ENCODE measurements at places on chromosomes 6 and 20. TPM values are rescaled to one million over a fixed set of nuclear protein-coding genes. Genes with fewer than 3 reads are reported as not detected.

Gene POPDC3
- 132 TPM for polyA plus RNA-seq

Gene POU5F1
- polyA plus RNA-seq: 0.89 TPM

Gene LHFPL5
- not detected for polyA plus RNA-seq

Gene TNFRSF21
- 2.7 TPM for polyA plus RNA-seq

Gene MROH8
- 0.99 TPM for polyA plus RNA-seq

Gene LY6G6D
- polyA plus RNA-seq: not detected

Gene PHACTR2
- polyA plus RNA-seq: 3.4 TPM

Gene SLC22A2
- polyA plus RNA-seq: 0.06 TPM

Gene HCRTR2
- polyA plus RNA-seq: not detected

Gene PPP1R14C
- polyA plus RNA-seq: 30.1 TPM

Gene CALHM6
- polyA plus RNA-seq: 2.1 TPM

Gene L3MBTL3
- polyA plus RNA-seq: 1.1 TPM

Gene DDO
- 4.8 TPM for polyA plus RNA-seq

Gene GABRR1
- 0.05 TPM for polyA plus RNA-seq

Gene XKR7
- polyA plus RNA-seq: not detected

Gene PRSS35
- polyA plus RNA-seq: 0.22 TPM

Gene C6orf15
- not detected for polyA plus RNA-seq

Gene PPP1R3G
- polyA plus RNA-seq: 0.09 TPM

Gene ISM1
- polyA plus RNA-seq: 1.3 TPM

DNA sequence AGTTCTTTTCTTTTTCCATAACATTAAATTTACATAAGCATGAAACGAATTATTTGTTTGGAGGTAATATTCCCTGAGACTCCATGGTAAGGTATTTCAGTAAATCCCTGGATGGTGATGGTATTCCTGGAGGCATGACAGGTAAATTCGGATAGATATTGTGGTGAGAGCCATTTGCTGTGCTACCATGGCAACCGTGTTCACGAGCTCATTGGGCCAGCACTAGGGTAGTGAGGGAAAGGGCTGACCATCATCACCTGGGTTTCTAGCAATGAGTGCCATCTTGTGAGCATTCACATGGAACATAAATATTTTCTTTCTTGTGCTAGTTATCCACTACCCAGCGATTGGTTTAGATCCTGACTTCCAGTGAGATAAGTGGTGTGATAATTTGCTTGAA is 51.9 kb upstream of the GNRH2 start:
- DNase-seq: no peak

- no peak for DNase-seq
Observed at GRCh38 chr6:144585217-144585814, 300.2 kb downstream of the UTRN start.

DNA sequence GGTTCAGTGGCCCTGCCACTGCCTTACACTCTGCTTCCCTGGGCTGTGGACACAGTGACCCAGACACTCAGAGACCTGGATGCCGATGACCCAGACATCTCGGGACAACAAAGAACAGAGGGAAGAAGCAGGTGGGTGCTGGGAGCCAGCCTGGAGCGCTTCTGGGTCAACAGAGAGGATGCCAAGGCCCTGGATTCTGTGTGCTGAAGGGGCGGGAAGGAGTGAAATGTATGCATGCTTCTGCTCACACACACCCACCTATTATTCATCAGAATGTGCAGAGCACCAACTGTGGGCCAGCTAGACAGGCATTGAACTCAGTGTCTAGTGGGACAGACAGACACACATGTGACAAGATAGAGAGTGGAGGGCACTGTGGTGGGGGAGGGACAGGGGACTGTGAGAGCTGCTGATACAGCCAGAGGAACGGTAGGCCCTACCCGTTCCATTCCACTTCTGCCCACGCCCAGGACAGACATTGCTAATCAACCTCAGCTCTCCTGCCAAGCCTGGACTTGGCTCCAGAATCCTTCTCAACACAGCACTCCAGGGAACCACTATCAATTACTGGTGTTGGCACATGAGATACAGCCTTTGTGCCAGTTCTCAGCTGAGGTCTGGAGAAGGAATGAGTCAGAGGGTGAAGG is 20.2 kb downstream of the KCNK15 start:
- no peak for DNase-seq

- DNase-seq: no peak
Observed at GRCh38 chr20:11234608-11235007, 560.8 kb upstream of the JAG1 start.

DNA sequence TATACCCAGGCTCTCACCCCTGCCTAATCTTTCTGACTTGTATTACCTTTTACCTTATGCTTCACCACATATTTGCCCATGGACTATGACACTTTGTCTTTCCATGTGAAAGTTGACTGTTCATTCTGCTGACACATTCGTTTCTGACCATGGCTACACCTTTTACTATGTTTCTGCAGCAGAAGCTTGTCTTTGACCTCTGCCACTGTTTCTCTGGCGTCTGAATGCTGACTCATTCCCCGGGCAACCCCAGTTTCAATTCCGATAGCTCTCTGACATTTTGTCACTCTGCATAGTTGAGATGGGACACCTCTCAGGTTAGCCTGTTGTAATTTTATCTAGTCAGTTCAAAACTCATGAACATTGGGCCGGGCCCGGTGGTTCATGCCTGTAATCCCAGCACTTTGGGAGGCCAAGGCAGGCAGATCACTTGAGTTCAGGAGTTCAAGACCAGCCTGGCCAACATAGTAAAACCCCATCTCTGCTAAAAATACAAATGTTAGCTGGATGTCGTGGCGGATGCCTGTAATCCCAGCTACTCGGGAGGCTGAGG is 50.7 kb downstream of the SLC26A8 start:
- no peak for DNase-seq

GRCh38 chr6:114739656-114740055 is 396.8 kb upstream of the HS3ST5 start:
- DNase-seq: no peak

GRCh38 chr6:88547768-88548167 is 381.6 kb upstream of the CNR1 start:
- DNase-seq: no peak

DNA sequence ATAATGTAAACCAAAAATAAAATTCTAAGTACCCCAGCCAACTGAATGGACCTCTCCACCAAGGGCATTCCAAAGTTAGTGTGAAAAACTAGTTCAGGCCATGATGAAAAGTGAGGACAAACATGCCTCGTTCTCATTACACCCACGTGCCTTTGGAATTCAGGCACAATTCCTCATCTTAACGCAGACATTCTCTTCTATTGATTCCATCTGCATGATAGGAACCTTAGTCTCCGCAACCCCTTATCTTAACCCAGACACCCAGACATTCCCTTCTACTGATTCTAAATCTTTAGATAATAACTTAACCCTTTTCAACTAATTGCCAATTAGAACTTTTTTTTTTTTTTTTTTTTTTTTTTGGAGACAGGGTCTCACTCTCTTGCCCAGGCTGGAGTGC is 7.6 kb upstream of the SERPINB6 start:
- DNase-seq: no peak

GRCh38 chr20:57126481-57127092 is 139.9 kb downstream of the BMP7 start:
- DNase-seq: no peak

GRCh38 chr20:22711971-22712755 is 127.8 kb upstream of the FOXA2 start:
- DNase-seq: no peak

DNA sequence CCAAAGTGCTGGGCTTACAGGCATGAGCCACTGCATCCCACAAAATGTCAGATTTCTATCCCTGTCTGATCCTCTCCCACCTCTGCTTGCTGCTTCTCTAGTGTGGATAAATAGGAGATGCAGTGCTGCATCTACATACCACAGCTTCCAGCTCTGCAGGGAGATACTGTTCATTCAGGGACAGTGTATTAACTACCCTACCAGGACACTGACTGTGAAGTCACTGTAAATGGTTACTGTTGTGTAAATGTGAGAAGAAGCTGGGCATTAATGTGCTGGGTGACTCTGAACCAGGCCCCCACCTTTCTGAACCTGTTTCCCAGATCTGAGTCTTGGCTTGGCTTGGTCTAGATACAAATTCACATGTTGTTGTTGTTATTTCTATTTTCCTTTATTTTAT is 488.6 kb upstream of the SULF2 start:
- DNase-seq: no peak

GRCh38 chr6:84103029-84103428 is 69.5 kb downstream of the MRAP2 start:
- no peak for DNase-seq

DNA sequence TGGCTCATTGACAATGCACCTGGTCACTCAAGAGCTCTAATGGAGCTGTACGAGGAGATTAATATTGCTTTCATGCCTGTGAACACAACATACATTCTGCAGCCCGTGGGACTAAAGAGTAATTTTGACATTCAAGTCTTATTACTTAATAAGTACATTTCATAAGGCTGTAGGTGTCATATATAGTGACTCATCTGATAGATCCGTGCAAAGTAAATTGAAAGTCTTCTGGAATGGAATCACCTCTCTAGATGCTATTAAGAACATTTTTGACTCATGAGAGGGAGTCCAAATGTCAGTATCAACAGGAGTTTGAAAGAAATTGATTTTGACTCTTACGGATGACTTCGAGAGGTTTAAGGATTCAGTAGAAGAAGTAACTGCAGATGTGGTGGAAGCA is 267.9 kb downstream of the CLVS2 start:
- DNase-seq: no peak

GRCh38 chr6:134247231-134247833 is 70.6 kb downstream of the SGK1 start:
- no peak for DNase-seq

- DNase-seq: no peak
Observed at GRCh38 chr6:166815629-166816028, 140.7 kb downstream of the RNASET2 start.

- DNase-seq: no peak
Observed at GRCh38 chr20:47330071-47330470, 26.4 kb downstream of the ZMYND8 start.

DNA sequence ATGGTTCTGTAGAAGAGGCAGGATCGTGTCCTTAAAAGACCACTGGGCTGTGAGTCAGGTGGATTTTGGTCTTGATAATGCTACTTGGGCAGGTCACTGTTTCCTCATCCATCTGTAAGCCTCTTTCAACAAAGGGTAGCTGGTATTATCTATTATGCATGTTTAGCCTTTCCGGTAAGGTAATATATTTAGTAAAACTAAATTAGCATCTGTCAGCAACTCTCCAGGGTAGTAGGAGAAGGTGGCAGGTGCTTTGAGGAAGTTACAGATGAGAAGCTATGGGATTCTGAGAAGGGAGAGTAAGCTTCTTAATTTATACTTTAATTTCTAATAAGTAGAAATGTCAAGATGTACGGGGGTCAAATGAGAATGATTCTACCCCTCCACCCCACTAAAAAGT is 86.9 kb upstream of the TGM3 start:
- DNase-seq: no peak

GRCh38 chr20:29497261-29497671 is 1760.2 kb upstream of the DEFB115 start:
- DNase-seq: peak; percentile 55

GRCh38 chr6:126131246-126131645 is 144.9 kb downstream of the TRMT11 start:
- DNase-seq: no peak

GRCh38 chr6:163428373-163428772 is 13.9 kb downstream of the QKI start:
- DNase-seq: no peak

- DNase-seq: no peak
Observed at GRCh38 chr6:127185437-127185995, 67.0 kb downstream of the RSPO3 start.

- DNase-seq: no peak
Observed at GRCh38 chr6:69265090-69265489, 531.7 kb downstream of the LMBRD1 start.

- no peak for DNase-seq
Observed at GRCh38 chr6:110542311-110543024, 66.1 kb upstream of the SLC22A16 start.

DNA sequence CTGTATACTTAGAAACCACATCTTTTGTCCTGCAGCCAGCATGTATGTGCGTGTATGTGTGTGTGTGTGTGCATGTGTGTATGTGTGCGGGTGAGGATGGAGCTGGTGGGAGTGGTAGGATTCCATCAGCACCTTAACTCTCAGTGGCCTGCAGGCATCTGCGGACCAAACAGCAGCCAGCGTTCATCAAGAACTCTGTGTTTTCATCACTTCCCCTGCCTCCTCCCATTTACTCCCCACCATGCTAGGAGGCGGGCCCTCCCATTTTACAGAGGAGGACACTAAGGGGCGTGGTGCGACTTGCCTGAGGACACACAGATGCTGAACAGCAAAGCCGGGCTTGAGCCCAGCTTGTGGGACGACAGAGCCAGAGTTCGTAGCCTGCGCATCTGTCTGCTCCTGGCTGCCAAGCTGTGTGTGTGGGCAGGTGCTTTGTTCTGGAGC is 8.9 kb downstream of the VSTM2L start:
- DNase-seq: peak; percentile 51

GRCh38 chr6:107132330-107132954 is 17.1 kb upstream of the BEND3 start:
- no peak for DNase-seq

GRCh38 chr6:73742433-73742832 is 46.4 kb downstream of the CD109 start:
- no peak for DNase-seq

DNA sequence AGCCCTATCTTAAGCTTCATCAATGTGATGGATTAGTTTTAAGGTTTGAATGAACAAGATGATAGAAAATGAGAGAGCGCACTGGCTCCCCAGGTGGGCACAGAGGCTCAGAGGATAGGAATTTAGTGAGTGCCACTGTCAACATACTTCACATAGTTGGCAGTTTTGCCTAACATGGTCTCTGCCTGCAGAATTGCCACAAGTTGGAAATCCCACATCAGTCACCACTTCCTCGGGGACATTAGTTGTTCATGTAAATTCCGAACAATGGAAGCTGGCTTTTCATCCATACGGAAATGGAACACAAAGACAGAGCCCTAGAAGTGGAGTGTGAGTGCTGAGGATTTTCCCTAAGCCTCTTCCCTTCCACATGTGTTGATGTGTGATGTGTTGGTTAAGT is 123.9 kb upstream of the PHACTR1 start:
- DNase-seq: no peak

- no peak for DNase-seq
Observed at GRCh38 chr6:38720295-38720694, 5.2 kb downstream of the DNAH8 start.

DNA sequence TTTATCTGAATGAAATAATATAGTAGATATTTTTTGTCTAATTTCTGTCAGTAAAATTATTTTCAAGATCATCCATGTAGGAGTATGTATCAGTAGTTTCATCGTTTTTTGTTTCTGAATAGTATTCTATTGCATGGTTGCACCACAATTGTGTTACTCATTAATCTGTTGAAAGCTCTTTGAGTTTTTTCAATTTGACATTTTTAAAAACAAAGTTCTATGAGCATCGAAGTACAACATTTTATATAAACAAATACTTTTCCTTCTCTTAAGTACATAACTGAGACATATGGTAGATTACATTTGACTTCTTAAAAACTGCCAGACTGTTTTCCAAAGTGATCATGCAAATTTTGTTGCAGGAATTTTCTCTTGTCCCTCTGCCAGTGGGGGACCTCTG is 1113.1 kb upstream of the CITED2 start:
- DNase-seq: no peak
